ENCODE measurements at places on chromosomes 6 and 20. TPM values are rescaled to one million over a fixed set of nuclear protein-coding genes. Genes with fewer than 3 reads are reported as not detected.

GRCh38 chr6:52065621-52066020 is 21.8 kb downstream of the PKHD1 start:
- no peak for DNase-seq

The CPXM1 gene
- 0.12 TPM for total RNA-seq

The CDSN gene
- total RNA-seq, result not detected

The APCDD1L gene
- not detected for total RNA-seq

DNA sequence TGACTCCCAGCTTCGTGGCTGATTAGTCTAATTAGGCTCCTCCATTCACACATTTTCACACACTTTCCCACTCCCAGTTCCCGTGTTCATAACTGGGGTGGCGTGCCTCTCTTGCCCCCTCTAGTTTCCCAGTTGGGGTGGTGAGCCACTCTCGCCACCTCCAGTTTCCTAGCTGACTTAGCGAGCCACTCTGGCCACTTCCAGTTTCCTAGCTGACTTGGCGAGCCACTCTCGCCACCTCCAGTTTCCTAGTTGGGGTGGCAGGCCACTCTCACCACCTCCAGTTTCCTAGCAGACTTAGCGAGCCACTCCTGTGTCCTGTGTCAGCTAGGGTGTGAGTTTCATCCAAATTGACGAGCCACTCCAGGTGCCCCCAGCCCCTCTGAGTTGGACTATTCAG is 7.4 kb upstream of the GMPR start:
- no peak for DNase-seq

GRCh38 chr6:89379281-89379680 is 26.8 kb upstream of the UBE2J1 start:
- DNase-seq, result no peak

- no peak for DNase-seq
Measured at GRCh38 chr6:21128601-21129000, 464.9 kb upstream of the SOX4 start.

The SLC12A5 gene
- total RNA-seq, result 3.8 TPM

GRCh38 chr20:56463428-56463827 is 5.0 kb upstream of the RTF2 start:
- no peak for DNase-seq

- DNase-seq, result no peak
Measured at GRCh38 chr20:15930311-15931305, 642.6 kb downstream of the KIF16B start.

GRCh38 chr6:33330736-33331135 is 13.2 kb upstream of the ZBTB22 start:
- DNase-seq, result no peak

The GATA5 gene
- total RNA-seq, result not detected

The OLIG3 gene
- not detected for total RNA-seq

The HLA-DOB gene
- total RNA-seq, result 0.10 TPM

The LY6G6F gene
- not detected for total RNA-seq

The GPX5 gene
- total RNA-seq, result not detected

- peak; percentile 38 for DNase-seq
Measured at GRCh38 chr6:170245475-170245992, 45.3 kb downstream of the DLL1 start.

DNA sequence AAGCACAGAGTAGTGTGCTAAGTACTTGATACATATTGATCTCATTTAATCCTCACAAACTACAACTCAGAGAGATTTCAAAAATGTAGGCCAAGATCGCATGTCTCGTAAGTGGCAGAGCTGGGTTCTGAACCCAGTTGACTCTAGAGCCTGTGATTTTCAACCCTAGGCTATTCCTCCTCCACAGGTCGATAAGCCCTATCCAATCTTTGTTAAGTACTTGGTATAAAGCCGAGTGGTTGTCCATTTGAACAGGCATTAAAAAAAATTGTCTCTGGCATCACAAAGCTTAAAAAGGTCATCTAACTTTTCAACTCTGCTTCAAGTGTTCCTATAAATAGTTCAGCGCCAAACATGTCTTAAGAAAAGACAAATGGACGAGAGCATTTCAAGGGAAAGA is 37.4 kb downstream of the LYRM4 start:
- no peak for DNase-seq

DNA sequence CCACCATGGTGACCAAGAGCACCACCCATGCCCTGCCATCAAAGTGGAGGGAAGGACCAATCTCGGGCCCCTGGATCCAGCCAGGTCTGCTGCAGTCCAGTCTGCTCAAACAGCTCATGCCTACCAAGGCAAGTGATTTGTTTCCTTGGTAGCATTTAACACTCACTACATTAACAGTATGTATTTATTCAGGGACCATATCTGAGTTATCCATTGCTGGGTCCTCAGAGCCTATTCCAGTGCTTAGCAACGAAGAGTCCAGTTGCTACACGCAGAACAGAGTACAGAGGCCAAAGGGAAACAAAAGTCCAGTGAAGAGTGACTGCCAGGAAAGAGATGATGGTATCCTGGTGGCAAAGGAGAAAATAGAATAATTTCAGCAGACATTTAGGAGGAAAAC is 352.2 kb downstream of the PTPRT start:
- no peak for DNase-seq

DNA sequence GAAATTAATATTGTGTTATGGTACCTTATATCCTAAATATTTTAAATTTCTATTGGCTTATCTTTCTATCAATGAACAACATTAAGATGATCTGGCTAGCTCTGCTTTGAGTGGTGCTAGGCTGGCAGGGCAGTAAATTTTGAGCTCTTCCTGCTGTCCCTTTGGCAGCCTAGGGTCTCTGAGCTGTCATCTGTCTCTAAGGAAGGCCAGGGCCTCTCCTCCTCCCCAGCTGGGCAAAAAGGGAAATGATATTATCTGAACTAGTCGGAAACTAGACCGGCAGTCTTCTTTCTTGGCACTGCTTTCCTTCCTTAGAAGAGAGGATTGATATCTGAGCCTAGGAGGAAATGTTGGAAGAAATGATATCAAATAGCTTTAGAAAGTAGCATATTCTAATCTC is 176.7 kb upstream of the BTBD3 start:
- no peak for DNase-seq
